ENCODE measurements at places on chromosomes 6 and 20.

DNA sequence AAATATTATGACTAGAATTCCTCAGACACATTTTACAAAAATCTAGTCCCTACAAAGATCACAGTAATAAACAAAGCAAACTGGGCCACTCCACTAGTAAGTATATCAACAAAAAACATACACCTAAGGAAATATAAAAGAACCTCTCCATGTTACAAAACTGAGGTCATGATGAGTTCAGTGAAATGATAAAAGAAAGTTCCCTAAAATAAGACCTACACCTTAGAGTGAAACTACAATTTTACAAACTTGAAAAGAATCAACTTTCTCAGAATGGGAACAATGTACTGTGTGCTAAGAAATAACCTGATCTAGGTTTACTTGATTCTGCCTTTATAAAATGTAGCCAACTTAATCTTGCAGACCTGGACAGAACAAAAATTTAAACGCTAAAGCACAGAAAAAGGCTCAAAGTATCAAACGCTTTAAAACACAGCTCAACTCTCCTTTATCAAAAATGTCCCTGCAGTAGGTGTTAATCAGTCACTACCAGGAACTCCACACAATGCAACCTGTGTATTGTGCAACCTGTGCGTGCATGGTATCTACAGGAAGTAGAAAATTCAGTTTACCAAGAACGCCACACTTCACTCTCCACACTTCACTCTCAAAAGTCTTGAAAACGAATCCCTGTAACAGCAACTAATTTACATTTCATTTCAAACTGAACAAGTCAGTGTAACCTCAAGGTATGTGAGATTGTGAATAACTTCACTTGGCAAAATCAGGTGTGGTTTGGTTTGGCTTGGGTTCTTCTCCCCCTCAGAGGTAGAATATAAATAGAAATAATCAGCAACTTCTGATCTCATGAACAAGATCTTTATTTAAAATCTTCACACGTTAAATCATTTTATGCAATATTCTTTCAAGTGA lies 1.8 kb downstream of the RALGAPA2 start:
- no peak for DNase-seq

DNA sequence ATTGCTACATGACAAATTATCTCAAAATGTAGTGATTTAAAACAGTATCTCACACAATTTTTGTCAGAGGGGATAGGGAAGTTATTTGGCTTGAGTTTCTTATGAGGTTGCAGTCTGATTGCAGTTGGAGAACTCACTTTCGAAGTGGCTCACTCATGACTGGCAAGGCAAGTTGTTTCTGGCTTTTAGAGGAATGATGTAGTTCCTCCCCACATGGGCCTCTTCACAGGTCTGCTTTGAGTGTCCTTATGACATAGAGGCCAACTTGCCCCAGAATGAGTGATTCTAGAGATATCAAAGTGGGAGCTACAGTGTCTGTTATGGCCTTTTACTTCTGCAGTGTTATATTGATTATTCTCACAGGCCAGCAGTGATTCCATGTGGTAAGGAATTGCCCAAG lies 6.1 kb downstream of the DOP1A start:
- no peak for DNase-seq

GRCh38 chr6:68235326-68235784 lies 399.7 kb upstream of the ADGRB3 start:
- DNase-seq = no peak

DNA sequence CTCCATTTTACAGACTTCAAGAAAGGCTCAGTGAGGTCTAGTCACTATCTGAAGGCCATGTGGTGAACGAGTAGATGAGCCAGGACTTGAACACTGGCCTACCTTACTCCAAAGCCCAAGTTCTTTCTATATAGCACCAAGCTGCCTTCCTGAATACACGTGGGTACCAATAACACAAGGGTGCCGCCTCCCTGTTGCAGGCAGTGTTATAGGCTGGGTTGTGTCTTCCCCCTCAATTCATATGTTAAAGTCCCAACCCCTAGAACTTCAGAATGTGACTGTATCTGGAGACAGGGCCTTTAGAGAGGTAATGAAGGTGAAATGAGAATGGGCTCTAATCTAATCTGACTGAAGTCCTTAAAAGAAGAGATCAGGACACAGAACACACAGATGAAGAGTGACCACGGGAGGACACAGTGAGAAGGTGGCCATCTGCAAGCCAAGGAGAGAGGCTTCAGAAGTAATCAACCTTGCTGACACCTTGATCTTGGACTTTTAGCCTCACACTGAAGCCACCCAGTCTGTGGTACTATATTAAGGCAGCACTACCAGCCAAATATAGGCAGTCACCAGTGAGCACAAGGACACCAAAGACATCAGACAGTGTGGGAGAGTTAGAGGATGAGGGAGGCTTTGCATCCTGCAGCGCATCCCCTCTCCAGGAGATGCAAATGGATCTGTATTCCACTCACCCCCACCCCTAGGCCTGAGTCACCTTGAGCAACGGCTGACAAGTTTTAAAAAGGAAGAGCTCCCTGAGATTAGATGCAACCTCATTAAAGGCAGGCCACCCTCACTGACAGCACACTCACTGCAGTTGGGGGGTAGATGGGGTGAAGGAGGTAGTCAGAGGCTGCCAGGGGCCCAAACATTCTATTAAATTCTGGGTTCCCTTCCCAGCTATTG lies 40.9 kb upstream of the LYRM2 start:
- no peak for DNase-seq

DNA sequence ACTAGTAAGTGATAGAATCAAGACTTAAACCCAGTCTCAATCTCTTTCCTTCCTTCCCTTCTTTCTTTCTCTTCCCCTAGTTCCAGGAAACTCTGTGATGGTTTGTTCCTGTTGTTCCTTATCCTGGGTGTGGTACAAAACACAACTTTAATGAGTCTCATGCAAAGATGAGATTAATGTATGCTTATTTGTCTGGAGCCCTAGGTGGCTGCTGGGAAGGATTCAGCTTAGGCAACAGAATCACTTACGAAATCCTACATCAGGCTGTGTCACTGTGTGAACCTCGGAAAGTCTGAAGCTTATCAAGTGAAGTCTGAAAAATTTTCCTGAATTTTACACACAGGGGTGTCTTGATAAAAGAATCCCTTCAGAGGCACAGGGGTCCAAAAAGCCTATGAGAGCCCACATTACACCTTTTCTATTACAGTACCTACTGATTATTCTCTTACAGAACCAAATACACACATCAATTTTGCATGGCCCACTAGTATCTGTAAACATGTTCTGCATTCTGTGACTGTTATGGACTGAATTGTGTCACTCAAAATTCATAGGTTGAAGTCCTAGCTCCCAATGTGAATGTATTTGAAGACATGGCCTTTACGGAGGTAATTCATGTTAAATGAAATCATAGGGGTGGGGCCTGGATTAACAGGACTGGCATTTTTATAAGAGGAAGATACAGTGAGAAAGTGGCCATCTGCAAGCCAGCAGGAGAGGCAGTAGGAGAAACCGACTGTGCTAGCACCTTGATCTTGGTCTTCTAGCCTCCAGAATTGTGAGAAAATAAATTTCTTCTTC lies 144.7 kb downstream of the MYB start:
- no peak for DNase-seq

DNA sequence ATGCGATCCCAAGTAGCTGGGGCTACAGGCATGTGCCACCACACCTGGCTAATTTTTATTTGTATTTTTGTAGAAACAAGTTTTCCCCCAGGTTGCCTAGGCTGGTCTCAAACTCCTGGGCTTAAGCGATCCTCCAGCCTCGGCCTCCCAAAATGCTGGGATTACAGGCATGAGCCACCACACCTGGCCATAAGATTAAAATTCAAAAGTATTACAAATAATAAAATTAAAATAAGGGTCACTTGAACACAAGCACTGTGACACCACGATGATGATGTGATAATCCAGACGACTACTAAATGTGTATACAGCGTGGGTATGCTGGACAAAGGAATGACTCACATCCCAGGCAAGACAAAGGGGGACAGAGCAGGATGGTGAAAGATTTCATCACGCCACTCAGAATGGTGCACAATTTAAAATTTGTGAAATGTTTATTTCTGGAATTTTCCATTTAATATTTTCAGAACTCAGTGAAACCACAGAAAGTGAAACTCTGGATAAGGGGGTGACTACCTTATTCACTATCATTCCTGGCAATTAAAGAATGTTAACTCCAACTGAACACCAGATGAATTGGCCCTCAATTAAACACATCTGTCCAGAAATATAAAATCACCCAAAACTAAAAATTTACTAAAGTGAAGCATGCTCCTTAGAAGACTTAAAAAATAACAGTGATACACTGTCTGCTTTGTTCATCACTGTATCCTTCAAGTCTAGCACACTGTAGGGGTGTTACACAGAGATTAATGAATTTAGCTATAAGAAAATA lies 13.1 kb downstream of the B4GALT5 start:
- no peak for DNase-seq

DNA sequence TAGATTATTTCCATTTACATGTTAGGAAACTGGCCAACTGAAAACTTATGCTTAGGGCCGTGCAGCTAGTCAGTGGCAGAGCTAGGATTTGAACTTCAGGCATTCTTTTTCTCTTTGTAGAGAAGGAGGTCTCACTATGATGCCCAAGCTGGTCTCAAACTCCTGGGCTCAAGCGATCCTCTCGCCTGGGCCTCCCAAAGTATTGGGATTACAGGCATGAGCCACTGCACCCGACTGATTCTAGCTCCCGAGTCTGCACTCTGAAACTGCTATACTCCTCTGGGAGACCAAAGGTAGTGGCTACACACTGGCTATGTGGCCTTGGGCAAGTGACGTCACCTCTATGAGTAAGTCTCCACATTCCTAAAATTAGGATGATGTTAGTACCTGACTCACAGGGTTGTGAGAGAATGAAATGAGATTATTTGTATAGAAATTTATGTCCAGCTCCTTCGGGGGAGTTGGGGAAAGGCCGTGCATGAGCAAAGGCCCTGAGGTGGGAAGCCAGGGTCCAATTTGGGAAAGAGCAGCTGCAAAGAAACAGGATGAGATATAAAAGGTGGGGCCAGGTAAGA lies 6.4 kb downstream of the PLTP start:
- no peak for DNase-seq

GRCh38 chr6:21999012-21999528 lies 297.8 kb downstream of the PRL start:
- no peak for DNase-seq

GRCh38 chr6:168450917-168451316 lies 9.9 kb downstream of the SMOC2 start:
- DNase-seq = no peak

DNA sequence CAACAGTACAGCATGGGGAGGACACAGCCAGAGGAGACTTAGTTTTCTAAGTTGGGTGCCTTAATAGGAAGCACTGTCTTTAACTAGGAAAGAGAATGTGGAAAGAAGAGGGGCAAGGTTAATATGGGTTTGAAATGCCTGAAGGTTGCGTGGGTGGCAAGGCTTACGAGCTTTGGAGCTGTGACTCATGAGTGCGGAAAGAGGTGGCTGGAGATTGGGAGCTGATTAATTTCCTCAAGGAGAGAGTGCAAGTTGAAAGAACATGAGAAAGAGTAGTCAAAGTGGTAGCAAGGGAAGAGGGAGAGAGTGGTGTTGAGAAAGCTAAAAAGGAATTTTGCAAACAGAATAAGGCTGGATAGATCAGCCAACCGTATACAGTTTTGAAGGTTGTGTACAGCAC lies 315.1 kb upstream of the PRND start:
- no peak for DNase-seq

DNA sequence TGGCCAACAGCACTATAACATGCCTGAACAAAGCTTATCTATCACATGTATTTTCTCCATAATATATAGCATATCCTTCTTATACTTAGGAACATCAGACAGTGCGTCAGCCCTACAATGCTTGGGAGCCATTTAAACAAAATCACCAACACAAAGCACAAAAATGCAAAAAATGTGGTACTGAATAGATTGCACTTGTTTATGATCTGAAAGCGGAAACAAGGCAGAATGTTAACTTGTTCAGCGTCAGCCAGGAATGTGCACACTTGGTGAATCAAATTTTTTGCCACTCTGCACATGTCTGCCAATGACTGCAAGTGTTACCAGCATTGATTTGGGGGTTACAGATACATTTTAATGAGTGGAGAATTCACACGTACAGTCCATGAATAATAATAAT lies 14.8 kb downstream of the SLC35A1 start:
- DNase-seq = no peak

DNA sequence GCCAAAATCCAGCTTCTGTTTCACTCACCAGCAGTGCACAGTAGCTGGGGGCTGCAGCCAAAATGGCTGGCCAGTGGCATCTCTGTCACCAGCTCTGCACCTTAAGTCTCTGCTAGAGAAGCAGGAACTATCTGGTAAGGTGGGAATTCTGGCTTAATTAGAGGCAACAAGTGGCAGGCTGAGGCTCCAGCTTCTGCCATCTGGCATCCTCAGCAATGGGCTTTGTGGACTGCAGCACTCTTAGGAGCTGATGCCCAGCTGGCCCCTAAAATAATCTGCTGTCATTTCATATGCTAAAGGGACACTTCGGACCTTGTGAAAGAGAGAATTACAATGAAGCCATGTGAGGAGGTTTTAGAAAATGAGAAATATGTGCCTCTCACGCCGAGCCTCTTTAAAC lies 4.6 kb upstream of the CLDN20 start:
- DNase-seq = no peak

- no peak for DNase-seq
Observed at GRCh38 chr6:90019216-90019615, 124.9 kb downstream of the GJA10 start.

DNA sequence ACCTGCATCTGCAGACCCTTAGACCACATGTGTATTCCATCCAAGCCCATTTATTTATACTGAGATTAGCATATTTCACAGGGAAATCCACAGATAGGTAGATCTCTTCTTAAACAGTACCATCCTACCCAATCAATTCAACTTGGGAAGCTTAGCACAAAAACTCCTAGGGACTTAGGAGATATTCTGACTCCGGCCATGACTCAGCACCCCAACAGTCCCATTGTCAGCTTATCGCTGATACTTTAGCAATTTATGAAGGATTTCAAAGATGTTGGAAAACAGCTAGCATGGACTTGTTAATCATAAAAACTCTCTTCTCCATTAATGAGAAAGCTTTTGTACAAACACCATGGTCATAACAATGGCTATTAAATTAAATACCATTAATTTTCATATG lies 236.2 kb upstream of the PREP start:
- no peak for DNase-seq

- DNase-seq = no peak
Observed at GRCh38 chr6:137866200-137866913, 702 bp upstream of the TNFAIP3 start.
